Lower lobe of right lung (tissue), 2 donors: ENCODE measurements at places on chromosomes 13 and 19. TPM values are rescaled to one million over a fixed set of nuclear protein-coding genes. Genes with fewer than 3 reads are reported as not detected.

Gene FBN3
- 7.0 TPM for total RNA-seq

Gene SH2D3A
- 21.2 TPM for total RNA-seq

Gene PSG6
- total RNA-seq = not detected

Gene ZNF468
- total RNA-seq = 12.9 TPM

GRCh38 chr13:83007226-83007625 is 875.0 kb downstream of the SLITRK1 start:
- no peaks in the 10 kb centered on the region for H3K27me3 ChIP-seq
- H3K4me3 ChIP-seq = no peak overlapping the region
- H3K36me3 ChIP-seq = no peaks in the 10 kb centered on the region
- no peak for DNase-seq
- H3K27ac ChIP-seq = no peak overlapping the region

DNA sequence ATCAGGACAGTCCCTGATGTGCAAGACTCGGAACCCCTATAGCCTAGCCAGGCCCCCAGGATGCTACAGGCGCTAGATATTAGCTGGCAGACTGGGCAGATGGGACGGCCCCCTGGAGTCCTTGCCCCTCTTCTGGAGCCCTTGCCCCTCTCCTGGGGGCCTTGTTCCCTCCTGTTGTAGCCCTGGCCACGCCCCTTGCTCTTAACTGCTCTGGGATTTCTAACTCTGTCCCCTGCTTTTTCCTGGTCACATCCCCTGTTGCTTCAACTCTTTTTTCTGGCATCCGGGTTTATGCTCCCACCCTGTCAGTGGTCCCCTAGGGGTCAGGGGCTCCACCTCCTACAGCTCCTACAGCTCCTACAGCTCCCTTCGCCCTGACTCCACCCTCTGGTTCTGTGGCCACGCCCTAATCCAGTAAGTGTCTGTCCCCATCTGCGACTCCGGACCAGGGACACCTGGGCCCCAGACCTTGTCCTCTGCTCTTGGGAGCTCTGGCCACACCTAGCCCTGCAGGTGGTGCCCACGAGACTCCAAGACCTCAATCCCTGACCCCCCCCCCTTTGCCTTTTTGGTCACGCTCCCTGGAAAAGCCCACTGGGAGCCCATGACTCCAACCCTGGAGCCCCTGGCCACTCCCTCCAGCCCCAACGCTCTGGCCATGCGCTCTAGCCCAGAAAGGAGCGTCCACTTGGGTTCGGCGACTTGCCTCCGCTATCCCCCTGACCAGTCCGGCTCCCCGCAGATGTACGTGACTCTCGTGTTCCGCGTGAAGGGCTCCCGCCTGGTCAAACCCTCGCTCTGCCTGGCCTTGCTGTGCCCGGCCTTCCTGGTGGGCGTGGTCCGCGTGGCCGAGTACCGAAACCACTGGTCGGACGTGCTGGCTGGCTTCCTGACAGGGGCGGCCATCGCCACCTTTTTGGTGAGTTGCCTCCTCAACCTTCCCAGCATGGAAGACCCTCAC is 6.8 kb downstream of the PLPPR2 start:
- no peak for DNase-seq
- peaks cover 49% of the 10 kb centered on the region for H3K36me3 ChIP-seq
- no peak overlapping the region for H3K4me3 ChIP-seq
- no peaks in the 10 kb centered on the region for H3K27me3 ChIP-seq
- peaks cover 5% of the 10 kb centered on the region for H3K4me1 ChIP-seq
- no peak overlapping the region for H3K27ac ChIP-seq

- DNase-seq = no peak
- no peaks in the 10 kb centered on the region for H3K27me3 ChIP-seq
- no peaks in the 10 kb centered on the region for H3K4me1 ChIP-seq
- no peaks in the 10 kb centered on the region for H3K36me3 ChIP-seq
- no peak overlapping the region for H3K4me3 ChIP-seq
Measured at GRCh38 chr19:14818588-14818987, 16.4 kb downstream of the OR7A5 start.

GRCh38 chr13:94140511-94140910 is 339.0 kb downstream of the DCT start:
- no peak overlapping the region for H3K4me3 ChIP-seq
- no peaks in the 10 kb centered on the region for H3K27me3 ChIP-seq
- H3K36me3 ChIP-seq = no peaks in the 10 kb centered on the region
- no peaks in the 10 kb centered on the region for H3K4me1 ChIP-seq
- H3K27ac ChIP-seq = no peak overlapping the region

GRCh38 chr13:85608255-85608829 is 190.9 kb downstream of the SLITRK6 start:
- no peaks in the 10 kb centered on the region for H3K36me3 ChIP-seq
- no peak for DNase-seq
- H3K27me3 ChIP-seq = no peaks in the 10 kb centered on the region
- H3K4me1 ChIP-seq = no peaks in the 10 kb centered on the region
- H3K27ac ChIP-seq = no peak overlapping the region

DNA sequence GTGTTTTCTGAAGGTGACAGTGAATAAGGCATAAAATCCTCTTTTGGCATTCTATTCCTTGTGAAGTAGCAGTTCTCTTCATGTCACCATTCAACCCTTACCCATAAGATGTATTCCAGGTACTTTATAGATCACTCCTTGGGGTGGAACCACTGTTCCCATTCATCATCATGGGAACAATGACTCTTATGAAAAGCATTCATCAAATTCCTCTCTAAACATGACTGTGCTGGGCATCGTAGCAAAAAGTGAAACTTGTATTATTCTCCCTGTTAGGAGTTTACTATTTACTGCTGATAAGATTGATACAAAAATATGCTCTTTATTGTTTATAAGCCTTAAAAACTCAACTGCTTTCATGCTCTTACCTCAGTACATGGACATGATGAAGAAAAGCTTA is 793.4 kb downstream of the LIG4 start:
- H3K27me3 ChIP-seq = no peaks in the 10 kb centered on the region
- no peaks in the 10 kb centered on the region for H3K36me3 ChIP-seq
- no peaks in the 10 kb centered on the region for H3K4me1 ChIP-seq
- H3K27ac ChIP-seq = no peak overlapping the region

DNA sequence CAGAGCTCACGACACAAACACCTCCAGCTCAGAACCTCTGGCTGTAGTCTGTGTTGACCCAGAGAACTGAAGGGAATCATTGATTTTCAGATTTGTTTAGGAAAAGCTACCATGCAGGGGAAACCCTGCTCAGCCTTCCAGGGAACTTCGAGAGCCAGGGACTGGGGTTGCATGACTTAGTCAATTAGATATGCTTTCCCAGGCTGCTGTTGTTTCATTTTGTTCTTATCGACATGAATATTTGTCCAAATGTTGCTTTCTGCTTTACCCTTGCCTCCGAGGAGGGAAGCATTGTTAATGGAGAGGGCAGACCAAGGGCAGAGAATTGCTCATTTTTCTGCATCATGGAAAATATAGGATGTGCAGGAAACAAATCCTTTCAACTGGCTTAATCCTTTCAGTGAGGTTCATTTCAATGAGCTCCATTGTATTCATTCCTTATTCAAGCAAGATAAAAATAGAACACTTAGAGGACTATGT is 82.5 kb downstream of the KLF5 start:
- H3K27me3 ChIP-seq = no peaks in the 10 kb centered on the region
- H3K4me1 ChIP-seq = peaks cover 10% of the 10 kb centered on the region
- DNase-seq = no peak
- H3K36me3 ChIP-seq = no peaks in the 10 kb centered on the region
- peak overlapping the region; percentile 61 for H3K27ac ChIP-seq
- peak overlapping the region; percentile 17 for H3K4me3 ChIP-seq

DNA sequence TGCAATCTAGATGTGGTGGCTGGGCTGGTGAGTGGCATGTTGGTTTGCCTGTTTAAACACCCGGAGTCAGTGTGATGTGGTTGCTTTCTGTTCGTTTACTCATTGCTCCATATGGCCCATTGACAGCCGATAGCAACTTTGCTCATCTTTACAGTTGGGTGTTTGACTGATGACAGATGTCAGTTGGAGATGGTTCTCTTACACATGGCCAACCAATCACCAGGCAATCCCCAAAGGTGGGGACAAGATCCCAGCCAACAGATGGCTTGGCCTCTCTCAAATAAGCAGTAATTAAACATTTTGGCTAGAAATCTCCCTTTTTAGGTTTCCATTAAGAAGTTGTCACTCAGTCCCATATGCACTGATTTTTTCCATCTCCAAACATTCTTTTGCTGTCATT is 497.1 kb upstream of the ARGLU1 start:
- no peaks in the 10 kb centered on the region for H3K36me3 ChIP-seq
- H3K4me1 ChIP-seq = no peaks in the 10 kb centered on the region
- H3K27ac ChIP-seq = no peak overlapping the region
- no peaks in the 10 kb centered on the region for H3K27me3 ChIP-seq

DNA sequence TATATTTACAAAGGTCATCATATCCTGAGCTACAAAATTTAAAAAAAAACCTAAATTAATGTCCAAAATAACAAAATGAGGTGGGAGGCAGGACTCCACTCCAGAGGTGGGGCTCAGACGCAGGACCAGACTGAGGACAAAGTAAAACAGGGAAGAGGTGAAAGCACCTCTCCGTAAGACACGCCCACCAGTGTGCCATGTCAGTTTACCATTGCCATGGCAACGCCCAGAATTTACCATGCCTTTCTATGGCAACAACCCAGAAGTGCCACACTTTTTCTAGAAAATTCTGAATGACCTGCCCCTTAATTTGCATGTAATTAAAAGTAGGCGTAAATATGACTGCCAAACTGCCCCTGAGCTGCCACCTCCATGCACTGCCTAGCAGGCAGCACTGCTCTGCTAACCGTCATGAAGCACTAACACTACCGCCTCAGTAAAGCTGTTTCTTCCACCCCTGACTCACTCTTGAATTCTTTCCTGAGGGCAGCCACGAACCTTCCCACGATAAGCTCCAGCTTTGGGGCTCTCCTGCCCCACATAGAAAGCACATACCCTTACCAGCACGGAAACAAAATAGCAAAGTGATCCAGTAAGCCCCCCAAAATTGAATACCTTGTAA is 22.3 kb upstream of the PDCD5 start:
- H3K36me3 ChIP-seq = no peaks in the 10 kb centered on the region
- no peaks in the 10 kb centered on the region for H3K4me1 ChIP-seq
- DNase-seq = no peak

DNA sequence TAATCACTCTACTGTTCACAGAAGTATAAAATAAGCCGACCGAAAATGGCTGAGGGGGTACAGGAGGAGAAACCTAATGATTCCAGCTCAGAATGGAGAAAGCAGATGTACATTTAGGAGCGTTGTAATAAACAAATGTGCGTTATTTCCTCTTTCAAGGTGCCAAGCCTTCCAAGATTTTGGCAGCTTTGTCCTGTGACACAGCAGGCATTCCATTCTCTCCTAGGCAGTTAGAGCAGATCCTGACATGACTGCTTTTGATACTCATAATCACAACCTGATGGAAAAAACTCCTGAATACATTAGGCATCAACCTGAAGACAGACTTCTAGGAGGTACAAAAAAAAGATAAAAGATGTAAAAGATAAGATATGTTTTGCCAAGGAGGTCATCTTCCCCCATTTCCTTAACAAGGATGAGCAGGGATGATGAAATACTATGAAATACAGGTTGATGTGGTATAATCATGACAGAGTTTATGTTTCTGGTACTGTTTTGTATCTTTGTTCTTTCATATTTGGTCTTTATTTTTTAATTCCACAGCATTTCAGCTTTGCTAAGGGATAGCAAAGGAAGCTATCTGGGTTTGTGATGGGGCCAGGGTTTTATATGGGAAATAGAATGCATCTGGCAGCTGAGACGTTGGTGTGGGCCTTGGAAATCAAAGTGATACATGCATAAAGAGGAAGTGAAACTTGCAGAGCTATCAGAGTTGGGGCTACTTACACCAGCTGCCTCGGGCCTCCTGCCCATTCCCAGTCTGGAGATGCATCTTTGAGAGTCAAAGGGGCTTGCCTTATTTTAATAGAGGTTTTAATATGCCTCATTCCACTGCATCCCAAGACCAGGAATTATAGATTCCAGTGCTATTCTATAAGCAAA is 222.5 kb downstream of the OXGR1 start:
- H3K27me3 ChIP-seq = no peaks in the 10 kb centered on the region
- no peaks in the 10 kb centered on the region for H3K36me3 ChIP-seq
- H3K4me3 ChIP-seq = no peak overlapping the region
- H3K4me1 ChIP-seq = no peaks in the 10 kb centered on the region

GRCh38 chr19:45327404-45328143 is 4.9 kb upstream of the CKM start:
- peaks cover 7% of the 10 kb centered on the region for H3K4me1 ChIP-seq
- no peak overlapping the region for H3K27ac ChIP-seq
- no peak for DNase-seq
- no peak overlapping the region for H3K4me3 ChIP-seq
- no peaks in the 10 kb centered on the region for H3K36me3 ChIP-seq

GRCh38 chr19:18665771-18666202 is 17.7 kb upstream of the CRTC1 start:
- peaks cover 44% of the 10 kb centered on the region for H3K36me3 ChIP-seq
- no peaks in the 10 kb centered on the region for H3K27me3 ChIP-seq
- H3K4me3 ChIP-seq = no peak overlapping the region

GRCh38 chr13:44259045-44260027 is 114.3 kb upstream of the SERP2 start:
- peaks cover 16% of the 10 kb centered on the region for H3K4me1 ChIP-seq
- H3K4me3 ChIP-seq = no peak overlapping the region
- no peaks in the 10 kb centered on the region for H3K36me3 ChIP-seq
- DNase-seq = peak; percentile 68

- H3K36me3 ChIP-seq = no peaks in the 10 kb centered on the region
- H3K4me1 ChIP-seq = no peaks in the 10 kb centered on the region
- no peak overlapping the region for H3K27ac ChIP-seq
- no peak for DNase-seq
Measured at GRCh38 chr13:67493835-67494234, 263.7 kb upstream of the PCDH9 start.

DNA sequence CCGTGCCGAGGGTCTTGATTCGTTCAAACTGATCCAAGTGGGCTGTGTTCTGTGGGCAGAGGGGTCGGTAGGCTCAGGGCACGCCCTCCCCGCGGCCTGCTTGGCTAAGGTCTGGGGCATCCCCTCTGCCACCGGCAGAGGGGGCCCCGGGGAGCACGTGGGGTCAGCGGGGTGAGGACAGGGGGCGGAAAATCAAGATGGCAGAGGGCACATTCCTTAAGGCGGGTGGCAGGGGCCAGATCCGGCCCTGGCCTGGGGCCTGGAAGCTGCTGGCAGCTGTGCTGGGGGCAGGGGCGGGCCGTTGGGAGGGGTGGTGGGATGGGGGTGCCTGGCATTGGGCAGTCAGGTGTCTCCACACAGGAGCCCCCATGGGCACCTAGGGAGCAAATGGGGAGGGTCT is 10.7 kb downstream of the PRKACA start:
- DNase-seq = no peak
- H3K36me3 ChIP-seq = peaks cover 65% of the 10 kb centered on the region
- peaks cover 2% of the 10 kb centered on the region for H3K4me1 ChIP-seq
- H3K4me3 ChIP-seq = no peak overlapping the region
- H3K27ac ChIP-seq = no peak overlapping the region

- no peak overlapping the region for H3K27ac ChIP-seq
- no peaks in the 10 kb centered on the region for H3K4me1 ChIP-seq
- no peaks in the 10 kb centered on the region for H3K27me3 ChIP-seq
- H3K36me3 ChIP-seq = no peaks in the 10 kb centered on the region
- no peak overlapping the region for H3K4me3 ChIP-seq
- no peak for DNase-seq
Measured at GRCh38 chr13:42356184-42356575, 84.2 kb downstream of the AKAP11 start.

GRCh38 chr13:112159575-112160547 is 92.9 kb downstream of the SOX1 start:
- H3K27me3 ChIP-seq = peaks cover 12% of the 10 kb centered on the region
- no peak overlapping the region for H3K27ac ChIP-seq
- H3K4me3 ChIP-seq = no peak overlapping the region
- H3K36me3 ChIP-seq = no peaks in the 10 kb centered on the region
- H3K4me1 ChIP-seq = no peaks in the 10 kb centered on the region

- H3K36me3 ChIP-seq = peaks cover 58% of the 10 kb centered on the region
- H3K4me3 ChIP-seq = no peak overlapping the region
- peaks cover 20% of the 10 kb centered on the region for H3K4me1 ChIP-seq
- no peaks in the 10 kb centered on the region for H3K27me3 ChIP-seq
- DNase-seq = no peak
- H3K27ac ChIP-seq = no peak overlapping the region
Measured at GRCh38 chr19:6421075-6422014, 3.3 kb downstream of the KHSRP start.
